Head of caudate nucleus (tissue), 42 donors: ENCODE measurements at places on chromosomes 12 and 14.

GRCh38 chr14:80607430-80608190 is 333.9 kb downstream of the CEP128 start:
- DNase-seq = no peak

DNA sequence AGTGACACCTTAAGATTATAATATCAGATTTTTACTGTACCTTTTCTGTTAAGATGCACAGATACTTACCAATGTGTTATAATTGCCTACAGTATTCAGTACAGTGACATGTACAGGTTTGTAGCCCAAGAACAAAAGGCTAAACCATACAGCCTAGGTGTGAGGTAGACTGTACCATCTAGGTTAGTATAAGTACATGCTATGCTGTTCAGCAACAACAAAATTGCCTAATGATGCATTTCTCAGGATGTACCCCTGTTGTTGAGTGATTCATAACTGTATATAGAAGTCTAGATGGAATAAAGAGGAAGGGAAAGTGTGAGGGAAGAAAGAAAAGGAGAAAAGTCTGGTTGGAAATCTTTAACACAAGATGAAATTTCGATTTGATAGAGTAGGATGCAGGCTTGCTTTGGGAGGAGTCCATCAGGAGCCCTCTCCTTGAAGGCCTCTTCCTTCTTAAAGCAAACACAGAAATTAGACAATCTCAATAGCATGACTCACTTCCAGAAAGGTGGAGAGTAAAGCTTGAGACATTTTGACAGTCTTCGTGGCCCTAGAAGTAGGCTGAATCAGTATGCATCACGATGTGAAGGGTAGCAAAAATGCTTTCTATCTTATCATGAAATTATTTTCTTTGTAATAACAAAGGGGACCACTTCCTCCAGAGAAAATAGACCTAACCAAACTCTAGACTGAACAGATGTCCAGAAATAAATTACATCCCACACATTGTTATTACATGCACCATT is 191.5 kb downstream of the SYT1 start:
- DNase-seq = no peak

DNA sequence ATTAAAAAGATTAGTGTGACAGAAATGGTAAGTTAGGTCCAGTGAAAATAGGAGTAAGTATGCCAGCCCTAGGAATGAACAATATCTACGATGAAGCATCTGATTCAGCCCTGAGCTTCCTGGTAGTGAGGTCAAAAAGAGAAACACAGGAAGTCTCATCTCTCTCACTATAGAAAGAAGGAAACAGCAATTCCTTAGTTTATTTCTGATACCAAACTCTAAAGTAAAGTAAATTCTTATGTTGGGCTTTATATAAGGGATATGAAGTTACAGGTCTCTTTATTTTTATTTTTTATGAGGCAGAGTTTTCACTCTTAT is 76.7 kb upstream of the RFLNA start:
- DNase-seq = no peak

GRCh38 chr14:24255438-24255837 is 7.5 kb downstream of the TGM1 start:
- DNase-seq = no peak

GRCh38 chr12:60349232-60349978 is 753.6 kb downstream of the SLC16A7 start:
- no peak for DNase-seq

GRCh38 chr14:77206261-77206824 is 24.7 kb downstream of the TMEM63C start:
- DNase-seq = no peak

GRCh38 chr12:120996133-120996746 is 17.9 kb downstream of the HNF1A start:
- DNase-seq = no peak
